ENCODE measurements at places on chromosomes 7 and 10.

GRCh38 chr10:43680035-43680434 lies 31.4 kb upstream of the ZNF32 start:
- no peak for DNase-seq

GRCh38 chr7:39088730-39089593 lies 111.3 kb downstream of the POU6F2 start:
- no peak for DNase-seq

- no peak for DNase-seq
Measured at GRCh38 chr10:15168291-15168785, at the start of gene NMT2. NMT2 (minus strand) TSS chr10:15168693; CDS start chr10:15168612, 81 bp downstream.

GRCh38 chr7:30173058-30173897 lies 38.5 kb downstream of the MTURN start:
- no peak for DNase-seq

GRCh38 chr7:21200503-21200902 lies 227.4 kb upstream of the SP4 start:
- no peak for DNase-seq

DNA sequence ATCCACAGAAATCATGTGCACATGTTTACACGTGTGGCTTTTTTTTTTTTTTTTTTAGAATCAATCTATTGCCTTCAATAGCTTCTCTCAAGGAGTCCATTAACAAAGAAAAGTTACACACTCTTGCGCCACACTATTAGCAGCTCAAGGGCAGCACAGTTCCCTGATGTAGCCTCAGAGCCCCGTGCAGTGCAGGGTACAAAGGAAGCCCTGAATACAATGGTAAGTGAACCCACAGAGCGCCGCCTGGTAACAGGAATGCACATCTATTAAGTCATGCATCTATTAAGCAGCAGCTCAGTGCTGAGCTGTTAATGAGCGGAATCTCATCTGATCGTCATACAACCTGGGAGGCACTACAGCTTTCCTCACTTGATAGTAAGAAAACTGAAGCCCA lies 113.7 kb upstream of the PDLIM1 start:
- no peak for DNase-seq

DNA sequence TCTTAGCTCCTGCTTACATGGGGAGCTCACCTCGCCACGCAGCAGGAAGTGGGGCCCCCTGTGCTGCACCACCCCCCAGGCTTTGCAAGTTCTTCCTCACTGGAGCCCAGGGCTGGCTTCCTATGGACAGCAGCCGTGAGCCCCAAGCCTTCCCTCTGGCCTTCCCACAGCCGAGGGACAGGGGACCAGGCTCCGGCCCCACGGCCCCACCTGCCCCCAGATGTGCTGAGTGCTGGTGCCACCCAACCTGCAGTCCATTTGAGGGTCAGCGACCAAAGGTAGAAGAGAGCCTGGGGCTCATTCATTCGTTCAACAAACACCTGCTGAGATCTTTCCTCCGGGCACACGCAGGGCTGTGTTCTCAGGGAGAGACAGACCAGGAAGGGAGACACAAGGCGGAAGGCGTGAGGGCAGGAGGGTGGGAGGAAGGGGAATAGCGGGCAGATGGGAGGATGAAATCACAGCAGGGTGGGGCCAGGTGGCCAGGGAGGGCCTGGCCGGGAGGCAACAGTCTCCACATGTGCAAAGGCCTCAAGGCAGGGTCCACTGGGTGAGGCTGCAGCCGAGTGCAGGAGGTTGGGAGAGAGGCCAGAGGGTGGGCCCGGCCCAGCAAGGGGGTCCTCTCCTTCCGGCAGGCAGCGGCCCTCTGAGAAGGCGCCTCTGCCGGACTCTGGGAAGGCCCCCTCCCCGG lies 100.1 kb downstream of the FOXL3 start:
- DNase-seq, result no peak
